ENCODE measurements at places on chromosomes 12 and 14.

DNA sequence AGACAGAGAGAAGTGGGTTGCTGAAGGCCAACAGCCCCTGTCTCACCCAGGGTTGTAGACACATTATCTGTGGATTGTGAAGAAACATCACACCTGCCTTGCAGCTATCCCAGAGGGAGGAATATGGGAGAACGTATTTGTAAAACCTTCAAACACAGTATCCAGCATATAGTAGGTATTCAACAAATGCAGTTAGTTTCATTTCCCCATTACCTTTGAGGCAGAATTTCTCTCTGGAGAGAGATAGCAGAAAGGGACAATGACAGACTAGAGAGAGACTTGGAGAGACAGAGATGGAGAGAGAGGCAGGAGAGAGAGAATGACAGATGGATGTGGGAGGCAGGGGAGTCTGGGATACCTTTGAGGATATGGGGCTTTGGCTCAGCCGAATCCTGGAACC lies 62.0 kb downstream of the WSCD2 start:
- DNase-seq: no peak

GRCh38 chr12:28446031-28446430 lies 255.8 kb downstream of the CCDC91 start:
- DNase-seq: no peak

DNA sequence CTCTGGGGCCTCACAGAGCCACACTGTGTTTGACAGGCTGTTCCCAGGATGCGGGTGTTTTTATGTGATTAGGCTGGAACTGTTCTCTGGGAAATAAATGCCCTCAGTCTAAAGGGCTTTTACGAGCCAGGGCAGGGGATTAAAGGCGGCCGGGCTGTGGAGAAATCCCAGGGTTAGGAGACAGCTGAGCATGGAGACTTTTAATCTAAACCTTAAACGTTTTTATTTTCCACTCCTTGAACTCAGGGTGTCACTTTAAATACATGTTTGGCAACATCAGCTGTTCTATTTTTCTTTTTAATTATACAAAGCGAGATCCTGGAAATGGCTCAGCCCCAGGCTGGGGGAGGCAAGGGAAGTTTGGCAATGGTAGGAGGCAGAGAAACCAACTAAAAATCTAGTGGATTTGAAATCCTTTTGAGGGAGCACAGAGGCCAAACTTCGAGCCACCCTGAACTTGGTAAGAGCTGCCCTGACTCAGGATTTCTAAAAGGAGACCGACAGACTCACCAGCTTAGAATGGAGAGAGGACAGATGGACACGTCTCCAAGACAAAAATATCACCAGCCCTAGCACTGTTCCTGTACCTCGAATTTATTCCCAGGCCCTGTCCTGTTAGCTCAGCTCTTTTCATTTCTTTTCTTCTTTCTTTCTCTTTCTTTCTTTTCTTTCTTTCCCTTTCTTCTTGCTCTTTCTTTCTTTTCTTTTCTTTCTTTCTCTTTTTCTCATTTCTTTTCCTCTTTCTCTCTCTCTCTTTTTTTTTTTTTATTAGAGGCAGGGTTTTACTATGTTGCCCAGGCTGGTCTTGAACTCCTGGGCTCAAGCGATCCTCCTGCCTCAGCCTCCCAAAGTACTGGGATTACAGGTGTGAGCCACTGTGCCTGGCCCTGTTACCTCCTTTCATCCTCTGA lies 15.8 kb upstream of the ORAI1 start:
- no peak for DNase-seq

GRCh38 chr14:68143341-68143841 lies 323.8 kb downstream of the RAD51B start:
- DNase-seq: no peak

DNA sequence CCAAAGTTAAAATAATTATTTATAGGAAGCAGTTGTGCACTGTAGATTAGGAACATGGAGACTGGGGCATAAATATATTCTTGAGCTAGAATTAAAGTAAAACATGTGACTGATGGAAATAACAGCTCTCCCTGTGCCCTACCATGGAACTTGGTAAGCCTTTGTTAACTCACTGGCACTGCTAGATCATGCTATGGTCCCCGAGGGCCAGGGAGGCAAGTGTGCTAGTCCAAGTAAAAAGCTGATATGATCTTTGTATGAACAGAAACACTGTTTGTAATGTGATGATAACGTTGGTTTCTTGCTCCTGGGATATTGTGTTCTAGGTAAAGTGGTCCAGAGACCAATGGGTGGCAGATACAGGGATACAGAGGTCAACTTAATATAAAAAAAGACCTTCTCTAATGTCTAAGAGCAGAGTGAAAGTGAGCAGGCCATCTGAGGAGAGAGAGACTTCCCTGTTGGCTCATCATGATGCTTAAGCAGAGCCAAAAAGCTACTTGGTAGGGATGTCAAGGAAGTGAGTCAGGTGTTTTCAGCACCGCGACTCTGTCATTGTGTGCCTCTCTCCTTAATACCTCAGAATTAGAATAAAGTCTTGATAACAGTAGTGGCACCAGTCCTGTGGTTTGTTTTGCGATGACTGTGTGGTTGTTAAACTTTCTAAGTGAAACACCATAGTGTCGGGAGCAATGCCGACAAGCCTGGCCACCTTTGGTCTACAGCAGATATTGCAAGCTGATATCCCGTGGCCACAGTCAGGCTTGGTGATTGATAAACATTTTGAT lies 27.6 kb downstream of the BICD1 start:
- DNase-seq: no peak

- DNase-seq: no peak
These were observed 24.6 kb upstream of the KLRD1 start for GRCh38 chr12:10283027-10283426.

DNA sequence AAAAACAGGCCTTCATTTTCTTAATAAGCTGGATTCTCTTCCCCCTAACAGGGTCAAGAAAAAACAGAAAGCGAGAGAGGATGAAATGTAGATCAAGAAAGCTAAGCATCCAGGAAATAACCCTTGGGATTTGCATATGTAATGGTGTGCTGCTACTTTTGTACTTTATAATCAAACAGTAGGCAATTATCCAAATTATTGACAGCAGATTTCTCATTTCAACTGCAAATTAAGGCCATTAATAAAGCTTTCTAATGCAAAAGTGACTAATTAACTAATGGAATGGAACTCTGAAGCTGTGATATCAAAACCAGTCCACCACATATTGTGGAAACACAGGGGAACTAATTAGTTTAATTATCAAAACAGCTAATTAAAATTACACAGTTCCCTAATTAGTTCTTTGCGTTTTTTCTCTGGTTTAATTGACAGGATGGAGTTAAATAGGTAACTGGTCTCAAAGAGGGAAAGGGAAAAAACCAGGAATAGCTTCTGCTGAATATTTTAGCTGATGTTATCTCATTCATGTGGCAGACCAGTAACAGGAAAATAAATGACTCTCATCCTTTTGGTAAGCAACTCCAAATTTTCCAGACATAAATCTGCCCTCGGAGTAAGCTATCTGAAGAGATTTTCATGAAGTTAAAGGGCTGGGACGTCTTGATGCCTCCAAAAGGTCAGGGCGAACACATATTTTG lies 182.7 kb upstream of the LMO3 start:
- no peak for DNase-seq

DNA sequence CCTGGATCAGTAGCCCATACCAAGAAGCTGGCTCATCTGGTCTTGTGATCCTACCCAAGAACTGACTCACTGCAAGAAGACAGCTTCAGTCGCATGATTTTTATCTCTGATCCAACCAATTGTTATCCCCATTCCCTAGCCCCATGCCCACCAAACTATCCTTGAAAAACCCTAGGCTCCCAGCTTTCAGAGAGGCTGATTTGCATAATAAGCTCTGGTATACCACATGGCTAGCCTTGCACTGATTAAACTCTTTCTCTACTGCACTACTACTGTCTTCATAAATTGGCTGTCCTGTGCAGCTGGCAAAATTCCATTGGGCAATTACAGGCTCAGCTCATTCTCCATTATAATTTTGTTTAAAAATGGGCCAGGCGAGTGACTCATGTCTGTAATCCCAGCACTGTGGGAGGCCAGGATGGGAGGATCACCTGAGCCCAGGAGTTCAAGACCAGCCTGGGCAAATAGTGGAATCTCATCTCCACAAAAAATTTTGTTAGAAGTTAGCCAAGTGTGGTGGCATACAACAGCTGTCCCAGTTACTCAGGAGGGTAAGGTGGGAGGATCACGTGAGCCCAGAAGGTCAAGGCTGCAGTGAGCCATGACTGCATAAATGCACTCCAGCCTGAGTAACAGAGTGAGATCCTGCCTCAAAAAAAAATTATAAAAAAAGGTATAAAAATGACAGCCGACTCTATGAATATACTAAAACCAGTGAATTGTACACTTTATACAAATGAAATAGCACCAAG lies 76.7 kb upstream of the EIF5 start:
- DNase-seq: no peak

DNA sequence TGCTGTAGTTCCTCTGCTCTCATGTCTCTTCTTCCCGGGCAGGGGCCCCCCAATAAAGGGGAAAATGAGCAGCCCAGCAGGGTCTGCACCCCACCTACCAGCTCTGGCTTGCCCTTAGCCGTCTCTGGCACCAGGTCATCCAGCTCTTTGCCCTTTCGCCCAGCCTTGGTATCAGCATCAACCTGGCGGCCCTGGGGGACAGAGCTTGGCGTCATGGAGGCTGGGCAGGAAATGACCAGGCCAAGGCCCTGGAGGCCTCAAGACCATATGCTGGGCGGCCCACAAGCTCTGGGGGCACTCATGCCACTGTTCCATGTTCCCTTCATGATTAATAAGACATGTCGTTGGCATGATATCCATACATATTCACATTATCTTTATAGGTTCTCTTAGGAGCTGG lies 14.7 kb downstream of the MYL6 start:
- DNase-seq: no peak

DNA sequence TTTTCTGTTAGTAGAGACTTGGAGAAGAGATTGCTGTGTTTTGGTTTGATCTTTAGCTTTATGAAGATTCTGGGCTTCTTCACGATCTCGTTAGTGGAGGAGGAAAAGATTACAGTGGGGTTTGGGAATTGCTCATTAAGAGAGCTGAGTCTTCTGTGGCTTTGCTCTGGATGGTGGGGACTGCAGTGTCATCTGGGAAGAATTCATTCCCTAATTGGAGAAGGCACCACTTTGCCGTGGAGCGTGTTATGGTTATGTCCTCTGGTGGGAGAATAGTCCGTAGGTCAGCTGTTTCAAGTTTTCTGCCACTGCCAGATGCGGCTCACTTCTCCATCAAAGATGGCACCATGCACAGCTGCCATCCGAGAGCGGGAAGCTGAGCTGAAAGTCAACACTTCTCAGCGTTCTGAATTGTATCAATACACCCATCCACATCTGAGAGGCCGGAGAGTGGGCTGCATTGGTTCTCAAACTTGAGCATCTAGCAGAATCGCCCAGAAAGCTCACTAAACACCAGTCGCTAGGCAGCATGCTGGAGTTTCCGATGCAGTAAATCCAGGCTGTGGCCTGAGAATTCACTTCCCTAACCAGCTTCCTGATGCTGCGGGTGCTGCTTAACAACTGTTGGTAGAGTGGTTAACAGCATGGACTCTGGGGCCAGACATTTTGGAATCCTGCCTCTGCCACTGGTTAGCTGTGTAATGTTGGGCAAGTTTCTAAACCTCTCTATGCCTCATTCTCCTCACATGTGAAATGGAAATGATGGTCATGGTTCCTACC lies 117.8 kb downstream of the PLXNC1 start:
- no peak for DNase-seq

DNA sequence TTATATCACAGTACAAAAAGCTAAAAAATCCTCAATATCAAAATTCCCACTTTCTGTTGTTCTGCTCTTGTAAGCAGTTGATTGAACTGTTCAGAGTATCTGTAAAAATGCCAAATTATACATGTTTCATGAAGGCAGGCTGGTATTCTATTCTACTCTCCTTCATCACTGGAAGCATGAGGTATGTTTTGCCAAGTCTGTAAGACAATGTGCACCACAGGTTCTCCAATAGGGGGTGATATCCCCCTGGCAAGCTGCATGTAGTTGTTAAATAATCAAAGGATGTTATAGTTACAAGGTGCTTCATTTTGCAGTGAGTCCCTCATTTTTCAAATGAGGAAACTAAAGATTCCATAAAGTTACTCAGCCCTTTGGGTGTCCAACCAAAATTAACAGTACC lies 15.1 kb upstream of the NEK9 start:
- DNase-seq: no peak

- DNase-seq: no peak
These were observed 2.9 kb downstream of the GSG1 start for GRCh38 chr12:13100605-13100881.

- no peak for DNase-seq
These were observed 351.1 kb upstream of the FLRT2 start for GRCh38 chr14:85178864-85179263.

DNA sequence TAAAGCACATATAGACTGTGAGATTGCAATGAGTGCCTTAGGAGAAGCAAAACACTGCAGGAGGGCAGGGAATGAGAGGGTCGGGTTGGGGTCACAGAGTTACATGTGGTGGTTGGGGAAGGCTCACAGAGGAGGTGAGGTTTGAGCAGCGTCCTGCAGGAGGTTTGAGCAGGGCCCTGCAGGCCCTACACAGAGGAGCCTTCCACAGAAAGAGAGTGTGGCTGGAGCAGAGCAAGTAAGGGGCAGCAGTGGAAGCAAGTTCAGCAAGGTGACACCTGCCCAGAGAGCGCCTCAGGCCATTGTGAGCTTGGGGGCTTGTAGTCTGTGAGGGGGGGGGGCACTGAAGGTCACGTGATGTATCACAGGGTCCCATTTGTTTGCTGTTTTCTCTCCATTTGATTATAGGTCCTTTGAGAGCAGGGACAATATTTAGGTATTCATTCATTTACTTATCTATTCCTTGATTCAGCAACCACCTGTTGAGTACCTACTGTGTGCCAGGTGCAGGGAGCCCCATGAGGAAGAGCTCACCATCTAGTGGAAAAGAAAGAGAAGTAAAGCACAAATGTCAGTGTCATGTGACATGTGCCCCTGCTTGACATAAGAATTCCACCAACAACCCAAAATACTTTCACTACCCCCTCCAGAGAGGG lies 56.6 kb downstream of the GALNT16 start:
- no peak for DNase-seq

DNA sequence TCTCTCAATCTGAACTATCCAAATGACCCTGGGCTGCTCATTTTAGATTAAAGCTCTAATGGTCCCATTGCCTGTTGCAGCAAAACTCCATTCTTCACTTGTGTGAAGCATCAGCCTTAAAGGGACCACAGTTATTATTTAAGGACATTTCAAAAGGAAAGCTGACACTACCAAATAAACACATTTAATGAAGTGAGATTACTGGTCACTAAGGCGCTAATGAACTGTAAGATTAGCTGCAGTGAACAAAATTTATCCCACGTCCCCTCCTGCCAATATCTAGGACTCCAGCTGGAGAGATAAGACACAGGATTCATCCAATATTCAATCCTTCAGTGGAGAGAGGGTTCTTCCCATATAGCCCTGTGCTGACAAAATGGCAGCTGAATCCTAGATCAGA lies 1029.2 kb upstream of the SEL1L start:
- DNase-seq: no peak

GRCh38 chr14:43249116-43249515 lies 1258.0 kb downstream of the FSCB start:
- no peak for DNase-seq
